ENCODE measurements at places on chromosomes 3 and 15. TPM values are rescaled to one million over a fixed set of nuclear protein-coding genes. Genes with fewer than 3 reads are reported as not detected.

- no peak for DNase-seq
Measured at GRCh38 chr3:186383026-186383993, 21.3 kb upstream of the DGKG start.

DNA sequence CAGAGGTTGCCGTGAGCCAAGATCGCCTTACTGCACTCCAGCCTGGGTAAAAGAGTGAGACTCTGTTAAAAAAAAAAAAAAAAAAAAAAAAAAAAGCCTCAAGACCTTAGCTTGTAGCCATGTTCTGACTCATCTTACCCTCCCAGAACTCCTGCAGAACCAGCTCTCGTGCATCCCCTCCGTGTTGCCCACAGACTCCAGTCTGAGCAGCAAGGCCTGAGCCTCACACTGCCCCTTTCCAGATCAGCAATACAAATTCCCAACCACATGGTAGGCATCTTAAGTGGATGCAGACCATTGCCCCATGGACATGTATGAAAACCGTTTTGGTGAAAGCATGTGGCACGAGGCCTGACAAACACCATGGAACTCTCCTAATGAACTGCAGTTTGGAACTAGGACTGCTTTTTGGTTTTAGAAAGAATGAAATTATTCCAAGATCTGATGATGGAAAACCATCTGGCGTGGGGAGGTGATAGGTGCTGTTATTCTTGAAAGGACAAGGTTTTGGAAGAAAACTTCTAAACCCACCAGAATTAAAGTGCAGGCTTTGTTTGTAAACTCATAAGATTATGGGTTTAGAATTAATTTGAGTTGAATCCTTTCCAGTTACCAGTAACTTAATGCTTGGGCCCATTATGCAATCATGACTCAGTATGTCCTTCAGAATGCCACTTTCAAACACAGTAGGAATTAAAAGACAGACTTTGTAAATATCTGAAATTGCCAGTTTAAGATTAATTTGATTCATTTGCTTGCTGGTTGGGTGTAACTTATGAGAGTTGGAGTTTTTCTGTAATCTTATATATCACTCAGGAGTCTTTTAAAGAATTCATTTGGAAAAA, 163.7 kb upstream of the LRTM1 start:
- DNase-seq = peak; percentile 62

DNA sequence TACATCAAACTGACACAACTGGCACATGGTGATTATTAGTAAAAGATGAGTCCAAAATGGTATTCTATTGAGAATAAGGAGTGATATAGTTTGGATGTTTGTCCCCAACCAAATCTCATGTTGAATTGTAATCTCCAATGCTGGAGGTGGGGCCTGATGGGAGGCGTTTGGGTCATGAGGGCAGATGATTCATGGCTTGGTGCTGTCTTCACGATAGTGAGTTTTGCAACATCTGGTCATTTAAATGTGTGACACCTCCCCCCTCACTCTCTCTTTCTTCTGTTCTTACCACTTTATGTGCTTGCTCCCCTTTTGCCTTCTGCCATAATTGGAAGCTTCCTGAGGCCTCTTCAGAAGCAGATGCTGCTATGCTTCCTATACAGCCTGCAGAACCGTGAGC, 90.6 kb downstream of the RSL24D1 start:
- peak; percentile 33 for DNase-seq

GRCh38 chr3:52014613-52015012, 18.9 kb upstream of the RPL29 start:
- no peak for DNase-seq

GRCh38 chr3:46491089-46492070, 6.4 kb upstream of the RTP3 start:
- no peak for DNase-seq

DNA sequence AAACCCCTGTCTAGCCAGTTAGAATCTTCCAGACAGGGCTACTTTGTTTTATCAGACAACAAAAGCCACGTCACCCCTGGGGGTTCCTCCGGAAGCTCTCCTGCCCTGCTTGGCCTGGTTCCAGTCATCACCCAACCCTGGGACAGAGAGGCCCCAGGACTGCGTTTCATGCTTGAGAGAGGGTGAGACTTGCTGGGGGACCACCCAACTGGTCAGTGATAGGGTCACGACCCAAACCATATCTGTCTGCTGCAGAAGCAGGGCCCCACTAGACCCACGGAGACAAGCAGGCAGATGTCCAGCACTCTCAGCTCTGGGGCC, 1.2 kb downstream of the NT5DC2 start:
- peak; percentile 15 for DNase-seq

GRCh38 chr3:61300786-61301185, 49.5 kb upstream of the FHIT start:
- DNase-seq = no peak

- DNase-seq = no peak
Measured at GRCh38 chr3:15458212-15458780, 30.9 kb downstream of the EAF1 start.

- DNase-seq = no peak
Measured at GRCh38 chr15:90987561-90988141, 6.7 kb downstream of the PRC1 start.

- DNase-seq = no peak
Measured at GRCh38 chr3:99708207-99708745, 69.9 kb downstream of the COL8A1 start.

DNA sequence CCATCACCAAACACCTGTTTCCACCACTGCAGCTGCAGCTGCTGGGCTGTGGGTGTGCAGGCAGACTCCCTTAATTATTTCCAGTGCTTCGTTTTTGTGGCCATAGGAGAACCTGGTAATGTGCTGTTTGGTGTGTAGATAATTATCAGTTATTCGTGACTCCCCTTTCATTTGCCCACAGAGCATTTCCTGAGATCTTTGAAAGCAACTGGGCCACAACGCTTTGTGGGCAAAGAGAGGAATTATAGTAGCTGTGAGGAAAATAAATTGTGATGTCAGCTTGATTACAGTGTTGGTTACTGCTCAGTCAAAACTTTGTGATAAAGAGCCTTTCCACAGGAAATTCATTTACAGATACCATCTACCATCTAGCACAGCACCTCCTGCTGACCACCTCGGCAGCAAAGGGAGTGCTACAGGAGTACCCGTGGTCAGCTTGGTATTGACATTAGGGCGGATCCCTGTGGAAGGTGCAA, 193.3 kb upstream of the SLCO3A1 start:
- DNase-seq = no peak

DNA sequence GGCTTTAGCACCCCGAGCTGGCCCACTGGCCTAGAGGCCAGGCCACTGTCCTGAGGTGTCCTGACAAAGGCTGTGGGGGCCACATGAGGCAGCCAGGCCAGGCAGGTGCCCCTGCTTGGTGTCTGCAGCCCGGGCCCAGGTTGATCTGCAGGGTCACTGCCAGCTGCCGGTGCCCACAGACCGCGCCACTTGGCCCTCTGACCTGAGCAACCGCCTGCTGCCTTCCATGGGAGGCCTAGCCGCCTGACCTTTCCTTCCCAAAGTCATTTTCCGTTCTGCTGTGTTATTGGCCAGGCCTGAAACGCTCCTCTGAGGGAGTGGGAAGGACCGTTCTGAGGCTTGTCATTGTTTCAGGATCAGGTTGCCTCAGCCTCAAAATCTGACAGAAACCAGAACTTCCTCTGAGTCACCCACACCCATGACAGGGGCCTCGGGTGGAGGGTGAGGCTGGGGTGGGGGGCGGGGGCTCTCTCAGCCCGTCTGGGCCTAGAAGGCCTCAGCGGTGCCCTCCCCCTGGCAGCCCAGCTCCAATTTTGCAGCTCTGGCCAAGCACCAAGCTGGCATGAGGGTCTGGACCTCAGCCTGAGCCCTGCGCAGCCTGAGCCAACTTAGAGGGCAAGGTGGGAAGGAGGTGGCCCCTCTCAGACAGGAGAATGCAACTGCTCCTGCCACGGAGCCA, 140.7 kb upstream of the MEF2A start:
- peak; percentile 90 for DNase-seq

DNA sequence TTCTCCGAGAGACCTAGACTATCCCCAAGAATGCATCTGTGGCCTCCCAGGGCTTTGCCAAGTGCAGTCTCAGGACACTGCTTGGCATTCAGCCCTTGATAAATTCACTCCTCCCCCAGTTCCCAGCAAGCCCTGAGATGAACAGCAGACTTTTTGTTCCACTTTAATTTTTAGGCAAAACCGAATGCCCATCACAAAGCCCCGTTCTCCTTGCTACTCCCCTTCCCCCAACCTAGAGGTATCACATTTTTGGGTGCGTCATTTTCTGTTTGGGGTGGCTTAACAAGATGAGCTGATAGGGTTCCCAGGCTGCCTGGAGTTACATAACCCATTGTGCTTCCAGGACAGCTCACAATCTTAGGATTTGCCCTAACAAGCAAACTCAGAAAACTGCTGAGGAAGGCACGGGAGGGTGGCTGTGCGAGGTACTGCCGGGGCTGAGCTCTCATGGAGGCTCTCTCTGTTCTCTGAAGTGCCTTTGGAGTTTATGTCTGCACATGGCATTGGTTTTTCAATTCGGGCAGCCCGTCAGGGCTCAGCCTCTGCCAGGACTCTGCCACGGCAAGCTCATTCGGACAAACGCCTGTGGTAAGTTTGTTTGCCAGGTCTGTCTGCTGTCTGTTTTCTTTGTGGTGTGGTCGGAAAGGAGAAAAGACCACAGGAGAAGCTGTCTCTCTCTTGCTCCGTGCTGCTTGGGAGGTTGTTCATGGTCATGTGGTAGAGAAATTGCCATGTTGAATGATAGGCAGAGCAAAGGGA, at the start of gene TRAK1:
Gene TRAK1 (plus strand): TSS at position 385 of the 759 bp plus-strand sequence. CDS start 113 bp downstream, at position 498.
- peak; percentile 91 for DNase-seq

- no peak for DNase-seq
Measured at GRCh38 chr15:41866263-41866703, 27.6 kb downstream of the SPTBN5 start.

DNA sequence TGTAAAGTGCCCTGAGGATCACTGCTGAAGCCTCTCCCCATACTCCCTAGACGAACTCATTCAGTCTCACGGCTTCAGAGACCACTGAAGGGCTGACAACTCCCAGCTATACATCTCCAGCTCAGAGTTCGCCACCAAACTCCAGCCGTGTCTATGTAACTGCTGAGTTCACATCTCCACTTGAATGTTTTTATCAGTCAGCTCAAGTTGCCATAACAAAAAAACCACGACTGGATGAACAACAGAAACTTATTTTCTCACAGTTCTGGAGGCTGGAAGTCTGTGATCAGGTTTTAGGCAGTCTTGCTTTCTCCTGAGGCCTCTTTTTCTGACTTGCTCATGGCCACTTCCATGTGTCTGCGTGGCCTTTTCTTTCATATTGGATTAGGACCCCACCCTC, 223.0 kb upstream of the LRRFIP2 start:
- no peak for DNase-seq

- peak; percentile 30 for DNase-seq
Measured at GRCh38 chr15:86553108-86553507, 473.4 kb downstream of the AGBL1 start.

GRCh38 chr3:160686955-160687535, 10.1 kb downstream of the ARL14 start:
- peak; percentile 30 for DNase-seq

AGBL1 gene
- not detected for total RNA-seq

GPR171 gene
- total RNA-seq = not detected

ADCY5 gene
- total RNA-seq = not detected
